ENCODE measurements at places on chromosomes 7 and 10. TPM values are rescaled to one million over a fixed set of nuclear protein-coding genes. Genes with fewer than 3 reads are reported as not detected.

ZNF804B gene
- total RNA-seq, result 4.2 TPM

CACNB2 gene
- total RNA-seq, result 25.7 TPM

PSD gene
- 101 TPM for total RNA-seq

NUTM2A gene
- 1.2 TPM for total RNA-seq

GNGT1 gene
- not detected for total RNA-seq

CDC14C gene
- 0.31 TPM for total RNA-seq

LRRC61 gene
- total RNA-seq, result 11.7 TPM

PODXL gene
- 11.1 TPM for total RNA-seq

All from occipital lobe (tissue), 3 donors.